ENCODE measurements at places on chromosomes 7 and 10. TPM values are rescaled to one million over a fixed set of nuclear protein-coding genes. Genes with fewer than 3 reads are reported as not detected.

GRCh38 chr7:74092964-74093471 lies 9.4 kb downstream of the LIMK1 start:
- no peak for DNase-seq
- peak overlapping the region; percentile 51 for H3K4me3 ChIP-seq
- peaks cover 22% of the 10 kb centered on the region for H3K4me1 ChIP-seq
- H3K27ac ChIP-seq = peak overlapping the region; percentile 82
- H3K27me3 ChIP-seq = no peaks in the 10 kb centered on the region

- no peak overlapping the region for H3K27ac ChIP-seq
- H3K4me1 ChIP-seq = no peaks in the 10 kb centered on the region
- no peaks in the 10 kb centered on the region for H3K36me3 ChIP-seq
- H3K4me3 ChIP-seq = no peak overlapping the region
- no peaks in the 10 kb centered on the region for H3K27me3 ChIP-seq
Measured at GRCh38 chr10:54159924-54160323, 641.1 kb downstream of the PCDH15 start.

GRCh38 chr10:10612151-10612550 lies 405.5 kb upstream of the CELF2 start:
- H3K36me3 ChIP-seq = no peaks in the 10 kb centered on the region
- H3K27ac ChIP-seq = no peak overlapping the region
- H3K4me1 ChIP-seq = no peaks in the 10 kb centered on the region
- DNase-seq = no peak
- no peaks in the 10 kb centered on the region for H3K27me3 ChIP-seq
- no peak overlapping the region for H3K4me3 ChIP-seq

DNA sequence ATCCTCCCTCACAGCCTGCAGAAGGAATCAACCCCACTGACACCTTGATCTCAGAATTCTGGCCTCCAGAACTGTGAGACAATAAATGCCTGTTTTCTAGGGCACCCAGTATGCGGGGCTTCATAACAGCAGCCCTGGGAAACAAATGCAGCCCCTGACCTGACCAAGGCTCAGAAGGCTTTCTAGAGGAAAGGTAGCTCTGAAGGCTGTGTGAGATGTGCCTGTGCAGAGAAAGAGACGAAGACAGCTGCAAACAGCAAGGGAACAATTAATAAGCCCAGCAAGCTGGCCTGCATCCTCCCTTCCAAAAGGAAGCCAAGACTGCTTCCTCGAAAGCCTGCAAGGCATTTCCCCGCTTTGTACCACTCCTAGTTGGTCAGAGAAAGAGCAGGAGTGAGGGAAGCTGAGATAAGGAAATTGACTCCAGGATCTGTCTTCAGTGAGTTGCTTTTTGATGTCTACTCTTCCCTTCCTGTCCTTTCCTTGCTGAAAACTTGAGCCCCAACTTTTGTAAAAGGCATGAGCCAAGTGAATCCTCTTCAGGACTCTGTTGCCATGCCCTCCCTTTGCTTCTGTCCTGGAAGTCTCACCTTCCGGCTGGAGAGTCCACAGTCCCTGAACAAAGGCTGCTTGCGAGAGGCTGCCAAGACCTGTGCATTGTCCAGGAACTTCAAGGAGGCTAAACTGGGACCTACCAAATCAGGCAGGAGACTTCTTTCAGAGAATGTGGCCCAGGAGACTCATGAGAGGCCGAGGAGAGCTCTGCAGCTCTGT lies 71.2 kb upstream of the ARID5B start:
- no peak overlapping the region for H3K27ac ChIP-seq
- no peaks in the 10 kb centered on the region for H3K27me3 ChIP-seq
- no peak overlapping the region for H3K4me3 ChIP-seq
- H3K36me3 ChIP-seq = no peaks in the 10 kb centered on the region

DNA sequence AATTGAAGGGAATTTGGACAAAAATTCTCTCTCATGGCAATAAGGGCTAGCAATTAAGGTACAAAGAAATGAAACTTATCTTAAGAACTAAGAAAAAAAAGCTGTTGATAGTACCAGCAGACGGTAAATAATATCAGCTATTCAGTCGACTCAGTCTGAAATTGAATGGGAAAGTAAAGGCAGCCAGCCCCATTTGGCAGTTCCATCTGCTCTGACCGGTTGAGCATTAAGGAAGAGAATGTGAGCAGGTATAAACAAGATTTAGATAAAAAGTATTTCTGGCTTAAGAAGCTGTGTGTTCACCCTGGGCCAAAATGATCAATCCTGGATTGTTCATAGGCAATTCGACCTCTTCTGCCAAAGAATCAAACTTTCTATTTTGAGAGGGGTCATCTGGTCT lies 154.6 kb upstream of the NPVF start:
- H3K36me3 ChIP-seq = no peaks in the 10 kb centered on the region
- DNase-seq = peak; percentile 44
- no peaks in the 10 kb centered on the region for H3K27me3 ChIP-seq

GRCh38 chr7:149635561-149636329 lies 137.6 kb downstream of the ZNF467 start:
- H3K27ac ChIP-seq = no peak overlapping the region
- H3K4me1 ChIP-seq = no peaks in the 10 kb centered on the region
- H3K27me3 ChIP-seq = no peaks in the 10 kb centered on the region
- H3K36me3 ChIP-seq = no peaks in the 10 kb centered on the region
- no peak overlapping the region for H3K4me3 ChIP-seq
- no peak for DNase-seq

DNA sequence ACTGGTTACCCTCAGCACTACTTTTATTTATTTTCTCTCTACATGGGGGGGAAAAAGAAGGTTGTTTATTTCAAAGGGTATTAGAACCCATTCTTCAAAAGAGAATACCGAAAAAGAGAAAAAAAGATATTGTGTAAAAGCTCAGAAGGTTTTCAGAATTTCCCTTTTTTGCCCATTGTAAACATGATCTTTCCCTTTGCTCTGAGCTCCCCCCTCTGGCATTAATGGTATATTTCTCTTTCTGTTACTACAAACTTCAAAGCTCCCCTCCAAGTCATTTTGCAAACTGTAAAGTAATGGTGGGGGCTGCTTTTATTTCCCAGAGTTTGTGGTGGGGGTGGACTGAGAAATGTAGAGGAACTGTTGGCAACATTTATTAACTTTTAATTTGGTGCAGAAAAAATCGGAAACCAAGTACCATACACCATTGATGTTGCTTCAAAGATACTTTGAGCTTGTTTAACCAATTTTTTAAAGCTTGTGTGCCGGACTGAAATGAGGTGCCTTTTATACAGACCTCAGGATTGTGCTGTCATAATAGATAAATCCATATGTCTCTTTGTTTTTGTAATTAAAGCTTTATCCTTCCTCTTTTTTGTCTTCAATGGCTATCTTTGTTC lies 181.5 kb downstream of the EXOC4 start:
- no peaks in the 10 kb centered on the region for H3K27me3 ChIP-seq
- H3K36me3 ChIP-seq = no peaks in the 10 kb centered on the region
- no peak overlapping the region for H3K27ac ChIP-seq
- DNase-seq = no peak

The KLLN gene
- total RNA-seq = 1.1 TPM

DNA sequence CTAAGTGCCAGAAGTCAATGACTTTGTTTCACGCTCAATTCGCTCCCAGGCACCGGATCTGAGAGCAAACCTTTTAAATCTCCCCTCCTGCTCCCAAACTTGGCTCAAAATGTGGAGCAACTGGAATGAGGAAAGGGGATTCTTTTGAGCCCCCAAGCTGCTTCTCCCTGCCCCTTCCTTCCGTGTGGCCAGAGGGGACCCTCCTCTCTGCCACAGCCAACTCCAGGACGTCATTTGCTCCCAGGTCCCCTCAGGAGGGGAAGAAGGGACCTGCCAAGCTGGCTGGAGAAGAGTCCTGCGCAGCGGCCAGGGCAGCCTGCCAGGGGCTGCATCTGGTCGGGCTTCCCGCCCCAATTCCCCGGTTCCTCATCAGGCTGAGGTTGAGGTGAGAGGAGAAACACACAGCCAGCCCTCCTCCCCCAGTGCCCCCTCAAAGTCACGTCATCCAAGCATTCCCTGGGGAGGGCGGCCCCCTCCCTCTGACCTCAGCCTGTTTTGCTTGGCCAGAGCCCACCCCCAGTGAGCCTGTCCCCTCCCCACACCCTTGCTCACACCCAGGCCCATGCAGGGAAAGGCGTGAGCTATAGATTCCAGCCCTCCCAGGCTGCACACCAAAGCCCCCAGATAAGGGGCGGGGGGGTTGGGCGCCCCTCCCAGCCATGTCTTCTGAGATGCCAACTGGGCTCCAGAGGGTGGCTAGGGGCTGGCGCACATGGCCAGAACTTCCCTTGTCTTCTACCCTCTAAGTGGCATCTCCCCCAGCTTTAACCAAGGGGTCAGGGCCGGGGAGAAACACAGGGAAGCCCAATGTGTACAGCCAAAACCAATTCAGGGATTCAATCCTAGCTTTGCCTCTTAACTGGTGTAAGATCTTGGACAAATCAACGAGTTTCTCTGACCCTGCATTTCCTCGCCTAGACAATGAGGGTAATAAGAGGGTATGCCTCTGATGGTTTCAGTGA lies 35.0 kb downstream of the SH3PXD2A start:
- H3K27me3 ChIP-seq = no peaks in the 10 kb centered on the region
- peak overlapping the region; percentile 25 for H3K4me3 ChIP-seq
- DNase-seq = peak; percentile 59

- H3K27ac ChIP-seq = no peak overlapping the region
- H3K4me3 ChIP-seq = no peak overlapping the region
- no peaks in the 10 kb centered on the region for H3K36me3 ChIP-seq
- DNase-seq = no peak
- H3K27me3 ChIP-seq = no peaks in the 10 kb centered on the region
Measured at GRCh38 chr10:103157246-103157645, 35.8 kb downstream of the NT5C2 start.

The SYT15B gene
- 3.8 TPM for total RNA-seq

DNA sequence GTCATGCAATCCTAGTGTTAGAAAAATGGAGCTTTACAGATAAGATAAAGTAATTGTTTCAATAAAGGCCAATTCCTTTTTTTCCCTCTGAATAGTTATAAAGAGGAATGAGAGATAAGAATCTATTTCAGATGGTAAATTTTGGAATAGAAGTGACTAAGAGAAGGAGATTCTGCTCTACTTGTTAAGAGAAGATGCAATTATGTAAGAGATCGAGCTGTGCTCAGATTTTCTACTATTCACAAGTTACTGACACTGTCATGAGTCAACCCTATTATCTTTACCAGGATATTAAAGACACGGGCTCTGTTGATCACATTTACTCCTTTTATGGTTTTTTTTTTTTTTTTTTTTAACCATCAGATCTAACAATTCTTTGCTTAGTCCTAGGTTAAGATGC lies 511.3 kb downstream of the ARL4A start:
- H3K27ac ChIP-seq = no peak overlapping the region
- no peaks in the 10 kb centered on the region for H3K4me1 ChIP-seq
- H3K27me3 ChIP-seq = no peaks in the 10 kb centered on the region
- DNase-seq = no peak

DNA sequence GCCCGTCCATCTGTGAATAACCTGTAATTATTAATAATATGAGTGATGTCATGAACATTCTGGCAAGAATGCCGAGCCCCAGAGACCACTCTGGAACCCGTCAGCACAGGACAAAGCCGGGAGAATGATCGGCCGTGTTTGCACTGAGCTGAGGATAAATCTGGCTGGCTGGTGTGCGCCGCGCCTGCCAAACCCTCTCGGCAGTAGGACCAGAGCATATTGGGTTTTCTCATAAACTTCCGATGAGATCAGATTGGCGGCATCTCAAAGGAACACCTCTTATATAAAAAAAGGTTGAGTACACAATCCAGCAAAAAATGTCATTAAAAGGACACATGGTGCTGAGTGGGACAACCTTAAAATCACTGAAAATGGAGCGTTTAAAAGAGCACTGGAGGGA lies 296.0 kb upstream of the MKI67 start:
- no peak for DNase-seq
- H3K4me3 ChIP-seq = no peak overlapping the region
- H3K27ac ChIP-seq = no peak overlapping the region
- H3K27me3 ChIP-seq = no peaks in the 10 kb centered on the region
- no peaks in the 10 kb centered on the region for H3K36me3 ChIP-seq

GRCh38 chr10:88062798-88063472 lies 199.5 kb downstream of the PTEN start:
- H3K27ac ChIP-seq = peak overlapping the region; percentile 64
- DNase-seq = no peak
- no peaks in the 10 kb centered on the region for H3K27me3 ChIP-seq
- H3K4me3 ChIP-seq = no peak overlapping the region

The TPST1 gene
- total RNA-seq = 34.4 TPM

DNA sequence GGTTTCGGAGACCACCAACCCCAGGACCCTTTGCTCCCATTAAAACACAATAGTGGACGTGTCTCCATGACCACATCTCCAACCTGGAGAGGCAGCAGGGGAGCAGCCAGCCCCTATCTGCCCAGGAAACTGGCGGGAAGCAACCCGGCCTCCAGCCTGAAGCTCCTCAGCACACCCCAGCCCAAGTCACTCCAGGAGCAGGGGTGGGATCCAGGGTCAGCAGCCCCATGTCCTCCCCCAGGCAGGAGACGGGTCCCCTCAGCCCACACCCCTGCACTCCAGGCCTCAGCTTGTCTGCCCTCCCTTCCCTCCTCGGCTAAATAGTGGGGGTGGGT lies 601 bp downstream of the ADAM8 start:
- H3K4me1 ChIP-seq = no peaks in the 10 kb centered on the region
- peaks cover 23% of the 10 kb centered on the region for H3K27me3 ChIP-seq
- peak overlapping the region; percentile 54 for H3K4me3 ChIP-seq
- no peaks in the 10 kb centered on the region for H3K36me3 ChIP-seq
- no peak overlapping the region for H3K27ac ChIP-seq

DNA sequence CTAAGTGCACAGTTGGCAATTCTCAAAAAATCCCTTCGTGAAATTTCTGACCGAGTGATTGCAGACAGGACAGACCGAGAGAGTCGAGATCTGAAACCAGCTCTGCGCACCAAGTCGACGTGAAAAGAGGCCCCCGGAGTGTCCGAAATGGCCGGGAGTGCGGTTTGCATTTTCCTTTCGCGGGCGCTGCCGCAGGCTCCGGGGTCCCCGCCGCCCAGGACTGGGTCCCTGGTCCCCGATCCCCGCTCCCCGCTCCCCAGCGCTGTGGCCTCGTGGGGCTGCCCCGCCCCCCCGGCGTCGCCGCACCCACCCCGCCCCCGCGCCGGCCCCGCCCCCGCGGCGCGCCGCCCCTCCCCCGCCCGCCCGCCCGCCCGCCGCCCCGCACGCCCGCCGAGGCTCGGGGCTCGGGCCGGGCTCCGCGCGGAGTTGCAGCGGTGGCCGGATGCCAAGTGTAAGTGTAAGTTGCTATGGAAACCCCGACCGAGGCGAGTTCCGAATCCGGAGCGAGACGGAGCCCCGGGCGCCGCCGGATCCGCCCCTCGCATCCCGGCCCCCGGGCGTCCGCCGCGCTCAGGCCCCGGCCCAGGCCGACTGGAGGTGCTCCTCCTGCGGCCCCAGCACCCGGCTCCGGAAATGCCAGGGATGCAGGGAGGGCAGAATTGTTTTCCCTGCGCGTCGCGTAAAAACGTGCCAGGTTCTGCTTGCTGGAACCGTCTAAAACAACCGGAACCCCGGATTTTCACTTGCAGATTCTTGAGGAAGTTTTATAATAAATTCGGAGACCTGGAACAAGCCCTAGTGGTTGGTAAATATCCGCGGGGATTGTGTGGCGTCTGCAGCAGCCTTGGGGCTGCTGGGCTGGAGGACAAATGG lies 4.6 kb downstream of the BMI1 start:
- H3K36me3 ChIP-seq = peaks cover 5% of the 10 kb centered on the region
- H3K27ac ChIP-seq = peak overlapping the region; percentile 72
- peak overlapping the region; percentile 76 for H3K4me3 ChIP-seq
- H3K27me3 ChIP-seq = no peaks in the 10 kb centered on the region
- H3K4me1 ChIP-seq = no peaks in the 10 kb centered on the region
